Tongue (tissue), 3 donors: ENCODE measurements at places on chromosomes 7 and 10. TPM values are rescaled to one million over a fixed set of nuclear protein-coding genes. Genes with fewer than 3 reads are reported as not detected.

DNA sequence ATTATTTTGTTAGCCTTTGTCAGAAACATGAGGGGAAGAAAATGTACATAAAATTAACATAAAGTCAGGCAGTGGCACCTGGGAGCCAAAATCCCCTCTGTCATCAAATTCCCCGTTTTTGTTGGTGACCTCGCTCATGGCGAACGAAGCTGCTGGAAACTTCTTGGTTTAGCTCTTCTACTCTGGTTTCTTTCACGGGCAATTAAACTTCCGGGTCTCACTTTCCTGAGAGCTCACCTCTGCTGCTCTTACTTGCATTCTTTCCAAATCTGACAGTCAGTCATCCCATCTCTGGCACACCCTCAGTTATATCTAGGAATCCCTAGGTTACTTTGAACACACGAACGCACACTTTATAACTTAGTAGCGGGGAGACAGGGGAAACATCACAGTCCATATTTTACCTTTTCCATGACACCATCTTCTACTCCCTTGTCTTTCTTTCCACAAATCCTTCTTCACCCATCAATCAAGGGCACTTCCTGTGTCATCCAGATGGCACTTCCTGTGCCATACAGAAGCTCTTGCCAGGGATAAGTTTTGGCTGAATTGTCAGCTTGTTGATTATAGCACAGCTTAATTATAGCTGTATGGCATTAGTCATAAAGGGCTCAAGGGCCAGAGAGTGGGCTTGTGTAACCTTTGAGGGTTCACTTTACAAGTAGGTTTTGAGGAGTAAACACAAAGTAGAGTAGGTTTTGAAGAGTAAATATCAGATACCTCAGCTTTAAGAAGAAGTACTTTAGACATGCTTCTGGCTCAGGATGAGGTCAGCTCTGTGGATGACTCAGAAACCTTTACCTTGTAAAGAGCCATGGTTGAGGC is 105.1 kb downstream of the GATA3 start:
- no peak for DNase-seq

DNA sequence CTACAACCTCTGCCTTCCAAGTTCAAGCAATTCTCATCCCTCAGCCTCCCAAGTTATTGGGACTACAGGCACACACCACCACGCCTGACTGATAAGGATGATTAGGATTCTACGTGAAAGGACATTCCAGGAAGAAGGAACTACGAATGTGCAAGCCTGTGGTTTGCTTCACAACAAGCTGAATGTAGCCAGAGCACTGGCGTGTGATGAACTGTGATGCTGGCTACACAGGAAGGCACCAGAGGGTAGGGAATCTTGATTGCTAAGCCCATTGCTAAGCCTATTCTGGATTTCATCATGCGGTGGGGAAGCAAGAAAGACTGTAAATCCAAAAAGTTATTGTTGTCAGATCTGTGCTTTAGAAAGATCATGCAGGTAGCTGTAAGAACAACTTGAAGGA is 72.3 kb upstream of the SRRM3 start:
- no peak for DNase-seq

- no peak for DNase-seq
Measured at GRCh38 chr7:142377567-142377966, 119.7 kb upstream of the PRSS58 start.

GRCh38 chr10:20215547-20216152 is 399.4 kb downstream of the PLXDC2 start:
- no peak for DNase-seq

The MBL2 gene
- total RNA-seq = not detected

The FBH1 gene
- 93.1 TPM for total RNA-seq

DNA sequence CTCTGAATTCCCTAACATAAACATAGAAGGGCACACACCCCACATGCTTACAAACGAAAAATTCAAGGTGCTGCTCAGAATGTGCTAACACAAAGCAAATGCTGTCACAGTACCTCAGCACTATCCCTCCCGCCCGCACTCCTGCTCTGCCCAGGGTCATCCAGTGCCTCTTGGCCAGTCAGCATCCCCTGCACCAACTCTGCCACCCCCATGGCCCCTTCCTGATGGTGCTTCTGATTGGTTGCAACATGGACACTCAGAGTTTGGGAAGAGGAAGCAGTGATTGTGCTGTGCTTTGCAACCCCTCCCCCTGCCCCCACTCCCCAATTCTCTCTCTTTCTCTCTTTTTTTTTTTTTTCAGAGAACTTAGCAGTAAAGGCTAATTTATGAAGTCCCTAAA is 13.8 kb upstream of the LEP start:
- DNase-seq = no peak

The SNCG gene
- total RNA-seq = 1.6 TPM

The SMURF1 gene
- total RNA-seq = 16.5 TPM

The INSYN2A gene
- 0.51 TPM for total RNA-seq

- DNase-seq = peak; percentile 80
Measured at GRCh38 chr7:3861941-3862340, 560.9 kb downstream of the SDK1 start.

GRCh38 chr7:85010306-85010705 is 176.6 kb downstream of the SEMA3D start:
- DNase-seq = no peak

- peak; percentile 57 for DNase-seq
Measured at GRCh38 chr7:129952086-129952652, 591 bp downstream of the UBE2H start.

The SYT15B gene
- total RNA-seq = 1.1 TPM

DNA sequence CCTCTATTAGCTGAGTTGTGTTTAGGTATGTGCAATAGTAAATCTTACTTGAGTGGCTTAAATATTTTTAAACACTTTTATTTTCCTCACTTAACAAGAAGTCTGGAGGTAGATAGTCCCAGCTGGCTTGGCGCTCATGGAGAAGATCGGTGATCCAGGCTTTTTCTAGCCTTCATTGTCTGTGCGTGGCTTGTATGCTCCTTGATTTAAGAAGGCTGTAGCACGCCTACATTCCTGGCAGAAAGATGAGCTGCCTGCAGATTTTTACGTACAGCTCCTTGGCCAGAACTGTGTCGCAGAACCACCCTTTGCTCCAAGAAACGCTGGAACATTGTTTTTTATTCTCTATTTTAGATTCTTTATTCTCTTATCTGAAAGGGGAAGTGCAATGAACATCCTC is 284.1 kb downstream of the KIF20B start:
- DNase-seq = no peak

DNA sequence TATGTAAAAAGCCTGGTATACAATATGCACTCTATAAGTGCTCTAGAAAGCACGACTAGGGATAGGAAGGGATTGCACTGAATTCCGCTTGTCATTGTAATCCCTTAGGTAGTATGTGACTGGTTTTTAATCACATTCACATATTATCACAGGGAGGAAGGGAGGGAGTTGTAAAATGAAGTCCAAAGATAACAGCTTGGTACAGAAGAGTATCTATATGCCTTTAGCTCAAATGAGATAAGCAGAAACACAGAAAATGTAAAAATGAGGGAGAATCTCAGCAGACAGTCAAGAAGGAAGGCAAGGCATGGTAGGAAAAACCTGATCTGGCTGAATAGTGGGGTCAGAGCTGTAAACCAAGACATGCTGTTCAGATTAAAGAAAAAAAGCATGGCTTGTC is 63.4 kb downstream of the ABI1 start:
- no peak for DNase-seq
